ENCODE measurements at places on chromosomes 4 and X. TPM values are rescaled to one million over a fixed set of nuclear protein-coding genes. Genes with fewer than 3 reads are reported as not detected.

DNA sequence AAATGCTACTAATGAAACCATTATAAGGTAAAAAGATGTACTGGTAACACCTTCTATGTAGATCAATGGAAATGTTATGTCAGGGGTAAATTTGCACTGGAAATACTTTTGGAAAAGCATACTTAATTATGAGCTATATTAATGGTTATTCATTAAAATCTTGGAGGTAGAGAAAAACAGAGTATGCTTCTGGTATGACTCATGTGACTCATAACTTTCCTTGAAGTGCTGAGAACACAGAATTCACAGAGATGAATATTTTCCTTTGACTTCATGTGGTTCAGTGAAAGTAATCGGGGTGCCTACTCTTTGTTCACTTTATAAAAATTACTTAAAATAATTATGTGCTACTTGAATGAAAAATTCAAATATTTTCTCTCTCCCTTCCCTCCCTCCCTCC is 254.2 kb downstream of the KCTD8 start:
- no peaks in the 10 kb centered on the region for H3K27me3 ChIP-seq
- DNase-seq, result no peak
- H3K27ac ChIP-seq, result no peak overlapping the region
- H3K4me1 ChIP-seq, result no peaks in the 10 kb centered on the region
- no peak overlapping the region for H3K4me3 ChIP-seq

GRCh38 chrX:374596-374995 is 12.1 kb downstream of the PPP2R3B start:
- DNase-seq, result no peak
- no peak overlapping the region for H3K4me3 ChIP-seq
- no peaks in the 10 kb centered on the region for H3K27me3 ChIP-seq

DNA sequence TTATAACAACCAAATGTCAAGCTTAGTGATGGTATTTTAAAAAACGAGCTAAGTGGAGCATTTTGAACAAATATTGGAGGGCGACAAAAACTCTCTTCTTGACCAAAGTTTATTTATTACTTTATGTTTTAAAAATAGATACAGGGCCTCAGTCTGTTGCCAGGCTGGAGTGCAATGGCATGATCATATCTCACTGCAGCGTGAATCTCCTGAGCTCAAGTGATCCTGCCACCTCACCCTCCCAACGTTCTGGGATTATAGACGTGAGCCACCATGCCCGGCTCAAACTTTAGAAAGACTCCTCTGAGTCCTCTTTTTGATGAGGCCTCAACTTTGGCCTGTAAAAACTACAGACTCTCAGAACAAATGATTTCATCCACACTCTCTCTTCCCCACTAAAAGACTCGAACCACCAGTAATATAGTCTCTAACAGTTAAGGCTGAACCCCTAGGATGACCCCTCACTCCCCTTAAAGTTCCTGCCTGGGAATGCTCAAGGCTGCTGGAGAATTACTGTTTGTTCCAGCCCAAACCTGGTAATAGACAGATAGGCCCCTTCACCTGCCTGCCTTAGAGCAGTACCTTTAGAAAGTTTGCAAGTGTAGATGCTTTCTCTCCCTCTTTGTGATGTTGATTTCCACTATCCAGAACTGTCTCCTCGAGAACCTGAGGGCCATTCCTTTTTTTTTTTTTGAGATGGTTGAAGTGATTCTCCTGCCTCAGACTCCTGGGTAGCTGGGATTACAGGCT is 55.3 kb upstream of the HPSE start:
- H3K4me1 ChIP-seq, result no peaks in the 10 kb centered on the region
- no peaks in the 10 kb centered on the region for H3K27me3 ChIP-seq
- H3K36me3 ChIP-seq, result no peaks in the 10 kb centered on the region
- no peak for DNase-seq

DNA sequence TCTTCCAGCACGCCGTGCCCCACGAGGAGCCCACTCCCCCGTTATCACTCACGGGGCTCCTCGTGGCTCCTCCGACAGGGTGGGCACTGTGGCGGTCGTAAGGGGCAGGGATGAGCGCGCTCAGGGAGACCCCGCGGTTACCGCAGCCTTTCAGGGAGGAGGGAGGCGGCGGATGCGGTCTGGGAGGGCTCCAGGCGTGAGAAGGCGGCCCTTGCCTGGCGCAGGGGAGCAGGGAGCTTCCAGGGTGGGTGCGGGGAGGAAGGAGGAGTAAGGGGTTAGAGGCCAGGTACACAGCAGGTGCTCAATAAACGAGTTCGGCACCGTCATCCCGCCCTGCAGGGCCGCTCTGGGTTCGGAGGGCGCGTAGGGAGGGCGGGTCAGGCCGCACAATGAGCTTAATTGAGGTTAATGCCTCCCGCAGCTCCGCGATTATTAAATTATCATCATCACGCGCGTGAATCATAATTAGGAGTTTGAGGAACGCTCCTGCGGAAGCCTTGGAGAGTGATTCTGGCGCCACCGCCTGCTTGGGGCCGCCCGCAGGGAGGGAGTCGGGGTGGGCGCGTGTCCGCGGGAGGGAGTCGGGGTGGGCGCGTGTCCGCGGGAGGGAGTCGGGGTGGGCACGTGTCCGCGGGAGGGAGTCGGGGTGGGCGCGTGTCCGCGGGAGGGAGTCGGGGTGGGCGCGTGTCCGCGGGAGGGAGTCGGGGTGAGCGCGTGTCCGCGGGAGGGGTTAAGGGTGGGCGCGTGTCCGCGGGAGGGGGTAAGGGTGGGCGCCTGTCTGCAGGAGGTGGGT is 7.6 kb upstream of the NKX1-1 start:
- no peaks in the 10 kb centered on the region for H3K36me3 ChIP-seq
- no peak overlapping the region for H3K27ac ChIP-seq
- H3K4me3 ChIP-seq, result no peak overlapping the region
- no peak for DNase-seq
- H3K27me3 ChIP-seq, result peaks cover 51% of the 10 kb centered on the region
- H3K4me1 ChIP-seq, result no peaks in the 10 kb centered on the region

DNA sequence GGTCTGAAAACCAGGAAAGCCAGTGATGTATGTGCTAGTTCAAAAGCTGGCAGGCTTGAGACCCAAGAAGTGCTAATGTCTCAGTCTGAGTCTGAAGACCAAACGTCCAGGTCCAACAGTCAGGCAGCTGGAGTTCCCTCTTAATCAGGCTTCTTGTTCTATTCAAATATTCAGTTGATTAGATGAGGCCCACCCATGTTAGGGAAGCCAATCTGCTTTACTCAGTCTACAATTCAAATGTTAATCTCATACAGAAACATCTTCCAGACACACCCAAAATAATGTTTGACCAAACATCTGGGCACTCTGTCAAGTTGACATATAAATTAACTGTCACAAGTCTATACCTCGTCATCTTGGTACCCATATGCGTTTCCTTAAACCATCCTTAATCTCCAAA is 72.4 kb upstream of the IL2 start:
- no peak for DNase-seq
- no peaks in the 10 kb centered on the region for H3K27me3 ChIP-seq
- no peaks in the 10 kb centered on the region for H3K36me3 ChIP-seq
- no peak overlapping the region for H3K27ac ChIP-seq

Gene HSFX1
- total RNA-seq, result 6.2 TPM

GRCh38 chr4:83316459-83317165 is 18.0 kb downstream of the HPSE start:
- H3K27ac ChIP-seq, result no peak overlapping the region
- H3K27me3 ChIP-seq, result no peaks in the 10 kb centered on the region
- DNase-seq, result no peak
- no peaks in the 10 kb centered on the region for H3K36me3 ChIP-seq

GRCh38 chr4:3530663-3531254 is 1.5 kb downstream of the LRPAP1 start:
- peaks cover 8% of the 10 kb centered on the region for H3K4me1 ChIP-seq
- DNase-seq, result no peak
- no peak overlapping the region for H3K27ac ChIP-seq
- peak overlapping the region; percentile 81 for H3K4me3 ChIP-seq
- H3K27me3 ChIP-seq, result no peaks in the 10 kb centered on the region

DNA sequence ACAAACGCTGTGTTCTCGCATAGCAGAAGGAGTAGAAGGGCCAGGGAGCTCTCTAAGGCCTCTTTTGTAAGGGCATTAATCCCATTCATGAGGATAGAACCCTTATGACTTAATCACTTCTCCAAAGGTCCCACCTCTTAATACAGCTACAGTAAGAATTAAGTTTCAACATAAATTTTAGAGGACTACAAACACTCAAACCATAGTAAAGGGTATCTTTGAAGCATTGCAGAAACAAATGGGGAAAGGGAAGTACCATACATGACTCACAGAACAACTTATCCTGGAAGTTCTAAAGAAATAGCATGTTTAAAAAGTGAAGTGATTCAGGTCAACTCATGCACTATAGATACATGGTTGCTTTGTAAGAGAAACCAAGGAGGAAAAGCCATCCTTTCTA is 680.8 kb downstream of the RPA4 start:
- H3K4me3 ChIP-seq, result no peak overlapping the region
- no peak for DNase-seq
- no peaks in the 10 kb centered on the region for H3K4me1 ChIP-seq

DNA sequence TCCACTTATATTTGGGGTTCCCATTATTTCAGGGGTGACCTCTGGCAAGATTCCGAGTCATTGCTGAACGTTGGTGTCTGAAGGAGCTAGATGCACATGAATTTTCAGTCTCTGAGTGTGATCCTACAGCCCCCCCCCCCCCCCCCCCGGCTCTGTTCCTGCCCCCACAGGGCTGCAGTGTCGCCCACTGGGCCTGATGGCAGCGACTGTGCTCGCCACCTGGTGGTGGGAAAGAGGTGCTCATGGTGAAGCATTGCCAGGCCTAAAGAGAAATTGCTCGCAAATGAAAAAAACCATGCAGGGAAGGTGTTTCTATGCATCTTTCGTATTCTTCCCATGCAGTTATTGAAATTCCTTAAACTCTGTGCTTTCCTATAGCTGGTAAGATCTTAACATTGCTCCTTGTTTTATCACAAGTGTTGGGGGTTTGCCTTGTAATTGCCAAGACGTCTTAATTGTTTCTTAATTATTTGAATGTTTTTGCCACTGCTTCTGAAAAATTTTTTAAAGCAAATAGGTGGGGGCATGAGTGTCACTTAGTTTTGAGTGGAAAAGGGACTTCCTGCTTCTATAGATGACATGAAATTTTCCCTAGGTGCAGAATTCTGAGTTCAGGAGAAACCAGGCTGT is 63.2 kb downstream of the CLDN22 start:
- H3K27ac ChIP-seq, result peak overlapping the region; percentile 51
- H3K4me1 ChIP-seq, result peaks cover 19% of the 10 kb centered on the region
- H3K27me3 ChIP-seq, result no peaks in the 10 kb centered on the region

- no peaks in the 10 kb centered on the region for H3K36me3 ChIP-seq
- no peak overlapping the region for H3K27ac ChIP-seq
- H3K4me3 ChIP-seq, result no peak overlapping the region
- DNase-seq, result no peak
- H3K4me1 ChIP-seq, result no peaks in the 10 kb centered on the region
Observed at GRCh38 chr4:76697129-76697803, 200.7 kb downstream of the SOWAHB start.

DNA sequence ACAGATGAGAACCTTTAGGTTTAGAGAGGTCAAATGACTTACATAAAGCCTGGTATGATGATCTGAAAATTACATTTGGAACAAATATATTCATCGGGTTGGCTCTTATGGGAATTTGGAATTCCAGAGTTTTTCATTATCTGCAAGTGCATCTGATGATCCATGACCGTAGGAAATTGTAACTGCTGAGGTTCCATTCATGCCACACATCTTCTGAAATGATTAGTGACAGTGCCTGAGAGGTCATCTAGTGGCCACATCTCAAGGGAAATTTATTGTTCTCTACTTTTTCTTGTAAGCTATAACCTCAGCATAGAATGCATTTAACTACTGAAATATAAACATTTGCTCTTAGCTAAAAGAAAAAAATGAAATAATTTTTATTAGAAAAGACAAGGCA is 105.8 kb upstream of the NWD2 start:
- H3K27ac ChIP-seq, result no peak overlapping the region
- H3K27me3 ChIP-seq, result no peaks in the 10 kb centered on the region
- DNase-seq, result no peak
- H3K4me1 ChIP-seq, result no peaks in the 10 kb centered on the region
- H3K4me3 ChIP-seq, result no peak overlapping the region

DNA sequence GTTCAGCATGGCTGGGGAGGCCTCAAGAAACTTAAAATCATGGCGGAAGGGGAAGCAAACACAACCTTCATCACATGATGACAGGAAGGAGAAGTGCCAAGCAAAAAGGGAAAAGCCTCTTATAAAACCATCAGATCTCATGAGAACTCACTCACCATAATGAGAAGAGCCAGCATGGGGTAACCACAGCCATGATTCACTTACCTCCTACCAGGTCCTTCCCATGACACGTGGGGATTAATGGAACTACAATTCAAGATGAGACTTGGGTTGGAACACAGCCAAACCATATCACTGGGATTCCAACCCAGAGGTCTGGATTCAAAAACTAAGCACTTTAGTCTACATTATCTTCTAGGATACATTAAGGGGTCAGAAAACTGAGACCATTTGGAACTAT is 609.6 kb upstream of the SPANXN1 start:
- H3K4me3 ChIP-seq, result no peak overlapping the region
- H3K27me3 ChIP-seq, result no peaks in the 10 kb centered on the region
- no peak overlapping the region for H3K27ac ChIP-seq
- no peaks in the 10 kb centered on the region for H3K36me3 ChIP-seq
- H3K4me1 ChIP-seq, result no peaks in the 10 kb centered on the region
- no peak for DNase-seq

DNA sequence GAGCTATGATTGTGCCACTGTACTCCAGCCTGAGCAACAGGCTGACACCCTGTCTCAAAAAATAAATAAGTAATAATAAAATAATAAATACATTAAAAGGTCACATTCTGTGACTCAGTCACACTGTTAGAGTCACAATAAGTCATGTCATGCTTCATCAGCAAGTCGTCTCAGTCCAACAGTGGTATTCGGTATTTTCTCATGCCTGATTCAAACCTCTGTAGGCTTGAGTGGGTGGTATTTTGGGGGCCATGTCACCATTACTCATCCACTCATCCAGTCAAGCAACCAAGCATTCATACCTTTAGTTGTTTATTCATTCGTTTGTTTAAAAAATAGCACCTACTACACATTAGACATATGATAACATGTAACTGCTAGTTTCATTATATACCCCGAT is 46.9 kb downstream of the SUPT20HL2 start:
- H3K36me3 ChIP-seq, result no peaks in the 10 kb centered on the region
- no peaks in the 10 kb centered on the region for H3K4me1 ChIP-seq
- H3K27ac ChIP-seq, result no peak overlapping the region

Gene TRPC5OS
- 107 TPM for total RNA-seq

GRCh38 chr4:6464842-6465588 is 7.4 kb downstream of the PPP2R2C start:
- no peaks in the 10 kb centered on the region for H3K4me1 ChIP-seq
- H3K36me3 ChIP-seq, result no peaks in the 10 kb centered on the region
- no peak overlapping the region for H3K4me3 ChIP-seq
- H3K27me3 ChIP-seq, result no peaks in the 10 kb centered on the region

Gene GNRHR
- not detected for total RNA-seq

Gene APLN
- total RNA-seq, result 1.7 TPM

DNA sequence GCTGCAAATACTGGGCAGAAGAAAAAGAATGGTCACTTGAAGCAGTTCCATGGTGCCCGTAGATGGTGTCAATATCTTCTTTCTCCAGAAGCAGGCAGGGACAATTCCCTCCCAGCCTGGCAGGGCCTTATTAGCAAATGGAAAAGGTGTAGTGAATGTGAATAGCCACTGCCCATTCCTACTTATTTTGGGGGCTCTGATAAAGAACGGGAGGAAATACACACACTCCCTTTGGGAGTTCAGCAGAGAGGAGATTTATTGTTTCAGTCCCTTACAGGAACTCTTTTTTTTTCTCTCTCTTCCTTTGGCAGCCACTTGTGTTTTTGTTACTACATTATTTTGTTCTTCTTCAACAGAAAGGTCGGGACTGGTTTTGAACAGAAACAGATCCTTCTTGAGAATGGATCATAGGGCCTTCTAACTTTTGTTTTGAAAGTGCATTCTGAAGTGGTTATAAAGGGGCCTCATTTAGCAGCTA is at the start of gene EMCN:
Gene EMCN, minus strand, starts transcription at position 159 of the 478 bp plus-strand sequence. Its CDS starts 108 bp downstream, at position 51.
- no peak within 1 kb of the TSS for H3K27ac ChIP-seq
- no peaks in the 10 kb centered on the region for H3K36me3 ChIP-seq
- DNase-seq, result no peak

Data from prostate gland (tissue), 2 donors.